Stimulated activated CD4-positive, alpha-beta T cell treated with anti-CD3 and anti-CD28 coated beads, TNF-alpha, amount 100 ng/mL, for 24 hours (primary cell): ENCODE measurements at places on chromosomes 13 and 19.

DNA sequence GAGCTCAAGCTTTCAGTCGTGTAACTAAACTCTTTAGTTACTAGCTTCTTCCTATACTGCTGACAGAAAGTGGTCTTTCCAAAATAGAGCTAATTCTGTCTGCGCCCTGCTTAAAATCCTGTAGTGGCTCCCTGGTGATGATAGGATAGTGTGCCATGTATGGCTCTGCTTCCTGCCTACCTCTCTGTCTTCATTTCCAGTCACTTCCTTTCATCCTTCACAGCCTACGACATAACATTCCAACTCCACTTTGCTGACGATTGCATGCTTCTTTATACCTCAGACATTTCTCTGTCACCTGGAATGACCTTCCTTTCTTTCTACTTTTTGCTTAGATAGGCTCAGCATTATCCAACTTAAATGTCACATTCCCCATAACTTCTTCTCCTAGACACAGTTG lies 190.8 kb downstream of the MAB21L1 start:
- DNase-seq, result no peak

DNA sequence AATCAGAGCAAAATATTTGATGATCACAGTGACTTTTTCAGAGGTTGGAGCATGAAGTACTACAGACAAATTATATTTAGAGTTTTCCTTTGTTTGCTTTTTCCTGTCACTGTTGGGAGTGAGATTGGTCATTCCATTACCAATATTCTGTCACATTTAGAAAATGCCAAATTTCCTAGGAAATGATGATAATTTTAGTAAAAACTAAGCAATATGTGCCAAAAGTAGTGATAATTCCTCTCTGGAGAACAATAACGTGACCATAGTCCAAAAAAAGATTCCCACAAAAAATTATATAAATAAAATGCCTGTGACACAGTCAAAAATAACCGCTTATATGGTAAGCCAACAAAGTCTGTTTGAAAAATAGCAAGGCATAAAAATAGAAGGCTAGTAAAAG lies 2719.4 kb downstream of the PCDH9 start:
- DNase-seq, result no peak

DNA sequence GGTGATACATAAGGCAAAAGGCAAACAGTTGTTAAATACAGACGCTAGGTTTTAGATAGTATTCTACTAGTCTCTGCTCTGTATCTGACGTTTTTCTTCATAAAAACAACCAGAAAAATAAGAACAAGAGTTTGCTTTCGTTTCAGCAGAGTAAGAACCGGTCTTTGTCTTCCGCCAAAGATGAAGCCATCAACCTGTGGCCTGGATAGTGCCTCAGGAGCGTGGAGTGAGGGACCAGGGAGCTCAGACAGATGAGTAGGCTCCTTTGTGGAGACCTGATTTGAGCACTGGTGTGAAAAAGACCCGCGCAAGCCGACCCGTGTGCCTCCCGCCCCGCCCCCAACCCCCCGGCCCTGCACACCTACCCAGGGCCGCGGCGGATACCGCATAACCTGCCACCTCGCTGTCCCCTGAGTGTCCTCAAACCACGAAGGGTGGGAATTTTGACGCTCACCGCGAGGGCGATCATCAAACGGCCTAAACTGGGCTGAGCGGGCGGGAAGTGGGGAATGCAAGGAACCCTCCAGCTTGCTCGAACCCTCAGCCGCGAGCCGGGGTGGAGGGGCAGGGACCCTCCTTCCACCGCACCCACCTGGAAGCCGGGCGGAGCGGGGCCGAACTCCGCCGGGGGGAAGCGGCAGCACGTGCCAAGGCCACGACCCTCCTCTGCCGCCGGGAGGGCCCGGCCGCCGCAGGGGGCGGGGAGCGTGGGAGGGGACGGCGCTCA lies 866 bp upstream of the LMO7 start:
- no peak for DNase-seq

DNA sequence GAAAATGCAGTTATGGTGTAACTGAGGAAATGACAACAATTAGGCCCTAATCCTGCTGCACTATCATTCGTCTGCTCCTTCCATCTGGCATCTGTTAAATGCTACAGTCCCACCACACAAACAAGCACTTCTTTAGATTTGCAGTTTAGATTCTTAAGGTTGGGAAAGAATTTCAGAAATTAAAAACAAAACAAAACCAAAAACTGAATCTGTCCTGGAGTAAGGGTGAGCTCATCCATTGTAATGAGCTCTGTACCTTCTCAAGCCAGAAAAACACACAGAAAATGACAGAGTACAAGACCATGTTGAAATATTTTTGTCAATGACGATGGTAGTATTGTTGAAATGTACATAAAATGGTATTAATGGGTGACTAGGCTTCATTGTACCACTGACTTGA lies 28.3 kb downstream of the SMAD9 start:
- no peak for DNase-seq

GRCh38 chr13:41411522-41411921 lies 45.8 kb upstream of the RGCC start:
- no peak for DNase-seq
